NCI-H1436 treated with DMSO at 0.1 percent for 48 hours (cell line): ENCODE measurements at places on chromosomes 12 and 14.

- no peak for DNase-seq
Observed at GRCh38 chr12:65867394-65867793, 43.1 kb downstream of the HMGA2 start.

- no peak for DNase-seq
Observed at GRCh38 chr14:49907186-49907585, 14.3 kb downstream of the ARF6 start.

- no peak for DNase-seq
Observed at GRCh38 chr12:121955258-121956237, 37.2 kb downstream of the CFAP251 start.

GRCh38 chr14:36555998-36556743 is 26.2 kb downstream of the NKX2-8 start:
- no peak for DNase-seq

DNA sequence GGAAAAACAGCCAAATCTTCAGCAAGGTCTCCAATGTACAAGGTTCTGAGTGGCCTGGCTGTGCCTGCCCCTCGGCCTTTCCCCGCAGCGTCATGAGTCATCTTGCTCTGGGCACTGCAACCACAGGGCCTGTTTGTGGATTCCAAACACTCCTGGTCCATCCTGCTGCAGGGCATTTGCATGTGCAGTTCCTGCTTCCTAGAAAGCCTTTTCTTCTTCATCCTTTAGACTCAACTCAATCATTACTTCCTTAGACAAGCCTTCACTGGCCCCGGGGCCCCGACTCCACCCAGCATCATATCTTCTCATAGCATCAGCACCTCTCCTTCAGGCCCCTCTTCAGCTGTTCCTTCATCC is 101.8 kb upstream of the EGLN3 start:
- no peak for DNase-seq

- DNase-seq, result no peak
Observed at GRCh38 chr12:67442896-67443295, 173.7 kb downstream of the CAND1 start.

GRCh38 chr12:108838194-108839017 is 19.0 kb downstream of the SSH1 start:
- DNase-seq, result no peak

DNA sequence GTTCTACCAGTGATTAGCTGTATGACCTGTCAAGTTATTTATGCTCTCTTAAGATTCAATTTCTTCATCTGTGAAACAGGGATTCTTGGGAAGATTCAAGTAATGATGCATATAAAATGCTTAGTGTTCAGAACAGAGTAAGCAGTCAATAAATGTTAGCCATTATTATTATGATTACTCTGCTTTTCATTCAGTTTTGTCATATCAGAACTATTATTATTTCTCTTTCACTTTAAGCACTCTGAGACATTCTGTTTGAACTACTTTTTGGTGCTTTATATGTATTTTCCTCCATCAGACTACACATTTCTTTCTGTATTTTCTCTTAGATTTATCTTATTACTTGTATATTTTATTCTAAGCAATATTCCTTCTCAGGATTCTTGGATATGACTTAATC is 81.2 kb downstream of the CFAP54 start:
- DNase-seq, result no peak

- DNase-seq, result no peak
Observed at GRCh38 chr14:53772936-53773335, 183.7 kb downstream of the BMP4 start.

DNA sequence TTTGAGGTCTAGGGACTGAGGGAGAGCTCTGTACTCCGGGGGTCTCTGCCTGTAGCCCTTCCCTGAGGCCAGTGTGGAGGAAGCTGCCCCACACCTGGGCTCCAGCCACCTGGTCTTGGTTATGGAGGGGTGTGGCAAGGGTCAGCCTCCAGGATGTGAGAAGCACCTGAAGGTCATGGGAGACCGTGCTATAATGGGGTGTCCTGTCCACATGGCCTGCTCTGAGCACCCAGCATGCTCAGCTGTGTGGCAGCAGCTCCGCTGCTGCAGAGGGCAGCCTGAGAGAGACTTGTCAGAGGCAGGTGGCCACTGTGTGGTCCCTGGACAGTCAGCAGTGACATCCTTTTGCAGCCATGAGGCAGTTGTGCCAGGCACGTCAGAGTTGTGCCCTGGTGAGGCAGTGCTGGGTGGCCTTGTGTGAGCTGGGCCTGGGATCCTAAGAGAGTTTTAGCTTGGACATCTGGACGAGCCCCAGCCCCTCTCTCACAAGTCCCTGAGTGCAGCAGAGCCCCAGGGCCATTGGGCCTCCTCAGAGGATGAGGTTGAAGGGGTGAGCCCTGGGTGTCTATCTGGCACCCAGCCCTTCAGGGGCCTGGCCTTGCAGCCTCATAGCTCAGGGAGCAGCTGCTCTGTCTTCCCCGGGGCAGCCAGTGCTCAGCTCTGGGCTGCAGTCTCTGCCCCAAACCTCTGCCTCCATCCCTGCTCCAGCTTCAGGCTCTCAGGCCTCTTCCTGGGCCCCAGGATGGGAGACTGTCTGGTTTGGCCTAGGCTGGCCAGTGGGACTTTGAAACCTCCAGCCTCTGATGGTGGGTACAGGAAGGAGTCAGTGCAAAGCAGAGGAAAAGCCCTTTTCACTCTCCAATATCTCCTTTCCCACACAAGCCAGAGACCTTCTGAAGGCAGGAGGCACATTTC is 7.4 kb upstream of the ATG101 start:
- no peak for DNase-seq

- DNase-seq, result no peak
Observed at GRCh38 chr12:98780261-98780660, 135.2 kb downstream of the APAF1 start.

DNA sequence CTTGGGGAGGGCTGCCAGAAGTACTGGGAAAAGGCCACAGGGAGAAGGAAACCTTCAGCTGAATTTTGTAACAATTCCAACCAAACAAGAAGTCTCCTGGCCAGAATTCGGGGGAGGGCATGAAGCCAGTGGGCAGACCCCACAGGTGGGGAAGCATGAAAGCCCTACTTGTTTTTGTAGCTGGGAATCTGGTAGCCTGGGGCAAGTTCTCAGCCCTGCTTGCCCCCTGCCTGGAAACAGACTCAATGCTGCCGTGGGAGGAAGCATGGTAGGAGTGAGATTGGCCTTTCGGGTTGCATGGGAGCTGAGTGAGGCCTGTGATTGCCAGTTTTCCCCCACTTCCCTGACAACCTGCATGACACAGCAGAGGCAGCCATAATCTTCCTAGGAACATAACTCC is 259.2 kb upstream of the RMST start:
- no peak for DNase-seq

- DNase-seq, result no peak
Observed at GRCh38 chr14:36227344-36227743, 50.8 kb upstream of the PTCSC3 start.

DNA sequence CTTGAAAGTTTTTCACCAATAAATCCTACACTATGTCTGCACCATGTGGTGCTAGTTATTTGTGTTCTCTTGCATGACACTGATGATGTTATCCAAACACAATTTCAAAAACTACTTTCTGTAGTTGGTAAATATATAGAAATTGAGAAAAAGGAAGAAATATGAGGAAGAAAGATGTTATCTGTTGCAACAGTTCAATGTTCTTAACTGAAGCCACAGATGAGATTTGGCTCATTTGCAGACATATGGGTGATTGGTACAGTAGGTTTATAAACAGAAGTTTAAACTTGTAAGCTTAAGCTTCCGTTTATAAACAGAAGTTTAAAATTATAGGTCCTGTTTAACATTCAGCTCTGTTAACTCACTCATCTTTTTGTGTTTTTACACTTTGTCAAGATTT is at the start of gene CLEC12A:
Gene CLEC12A, plus strand, starts transcription at position 229 of the 400 bp plus-strand sequence. CDS start 188 bp downstream, outside the sequence.
- no peak for DNase-seq

DNA sequence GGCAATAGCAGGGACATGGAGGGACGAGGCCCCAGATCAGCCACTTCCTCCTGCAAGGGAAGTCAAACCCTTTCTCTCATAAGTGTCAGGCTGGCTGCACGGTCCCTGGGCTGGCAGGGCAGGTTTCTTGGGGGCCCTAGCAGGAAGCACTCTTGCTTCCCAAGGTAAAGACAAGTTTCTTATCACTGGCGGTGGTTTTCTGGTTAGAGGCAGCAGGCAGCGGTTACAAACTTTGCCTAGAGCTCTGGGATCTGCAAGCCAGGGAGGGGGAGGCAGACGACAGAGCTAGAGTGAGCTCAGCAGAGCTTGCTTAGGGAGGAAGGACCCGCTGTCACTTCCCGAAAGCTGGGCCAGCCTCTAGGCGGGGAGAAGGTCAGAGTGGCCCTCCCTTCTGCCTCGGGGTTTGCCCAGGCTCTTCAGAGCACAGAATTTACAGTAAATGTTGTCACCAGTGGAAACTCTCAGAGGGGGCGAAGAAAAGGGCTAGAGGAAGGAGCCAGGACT is 20.4 kb downstream of the BATF start:
- DNase-seq, result no peak

DNA sequence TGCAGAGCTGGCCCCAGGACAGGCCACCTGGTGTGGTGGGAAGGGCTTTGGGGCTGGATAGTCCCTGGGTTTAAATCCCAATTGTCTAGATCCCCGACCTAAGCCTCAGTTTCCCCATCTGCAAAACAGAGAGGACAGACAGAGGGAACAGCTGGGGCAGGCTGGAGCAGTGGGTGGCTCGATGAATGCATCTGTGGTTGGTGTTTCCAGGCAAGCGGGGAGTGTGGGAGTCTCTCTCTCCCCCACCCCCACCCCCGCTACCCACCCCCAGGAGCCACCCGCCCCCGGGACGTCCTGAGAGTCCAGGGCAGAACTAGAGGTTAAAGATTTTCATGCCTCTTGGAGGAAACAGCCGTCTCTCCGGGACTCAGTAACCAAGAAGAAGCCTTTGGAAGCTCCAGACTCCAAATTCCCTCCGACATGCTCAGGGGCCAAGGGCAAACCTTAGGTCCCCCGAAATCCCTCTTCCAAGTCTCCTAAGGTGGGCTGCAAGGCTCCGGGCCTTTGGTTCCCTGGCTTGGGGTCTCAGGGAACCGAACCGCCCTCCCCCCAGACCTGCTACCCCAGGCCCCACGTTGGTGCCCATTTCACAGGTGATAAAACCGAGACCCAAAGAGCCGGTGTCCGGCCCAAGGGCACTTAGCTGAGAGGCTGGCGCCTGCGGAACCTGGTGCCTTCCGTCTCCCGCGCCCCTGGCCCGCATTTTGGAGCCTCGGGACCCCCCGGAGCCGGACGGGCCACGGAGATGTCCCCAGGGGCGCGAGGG is 474 bp downstream of the TRPV4 start:
- no peak for DNase-seq

DNA sequence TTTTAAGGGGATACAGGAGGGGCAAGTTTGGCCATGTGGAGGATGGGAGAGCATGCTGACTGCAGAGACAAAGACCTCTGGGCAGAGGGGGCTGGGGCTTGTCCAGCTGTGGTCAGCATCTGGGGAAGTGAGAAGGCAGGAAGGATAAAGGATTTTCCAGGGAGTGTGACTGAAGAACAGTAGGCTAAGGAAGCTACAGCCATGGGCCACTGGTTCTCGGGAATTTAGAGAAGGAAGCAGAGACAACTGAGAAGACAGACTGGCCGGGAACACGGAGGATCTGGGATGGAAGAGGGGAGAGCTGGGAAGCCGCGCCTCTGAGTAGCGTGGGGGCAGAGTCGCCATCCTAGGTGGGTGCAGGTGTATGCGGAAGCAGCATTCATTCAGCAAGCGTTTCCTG is 7.0 kb upstream of the PGAM5 start:
- no peak for DNase-seq

- no peak for DNase-seq
Observed at GRCh38 chr12:24038211-24038997, 88.9 kb upstream of the SOX5 start.
